Fibroblast of villous mesenchyme (primary cell): ENCODE measurements at places on chromosomes 16 and 17. TPM values are rescaled to one million over a fixed set of nuclear protein-coding genes. Genes with fewer than 3 reads are reported as not detected.

The TEKT5 gene
- under 0.01 TPM in 1 of 2 replicates, not detected in the other for total RNA-seq

The EXOC3L1 gene
- total RNA-seq: not detected in 2 replicates

The CD300LB gene
- not detected in 2 replicates for total RNA-seq

The RGS11 gene
- 0.64 and 0.86 TPM in 2 replicates for total RNA-seq

The TNFAIP1 gene
- 35.1 and 50.1 TPM in 2 replicates for total RNA-seq

The BEAN1 gene
- under 0.01 and 0.32 TPM in 2 replicates for total RNA-seq

The MYH11 gene
- total RNA-seq: under 0.01 and 0.64 TPM in 2 replicates

The CACNA1G gene
- under 0.01 and 0.43 TPM in 2 replicates for total RNA-seq

The GAST gene
- not detected in 2 replicates for total RNA-seq

- DNase-seq: no peak
These were observed 68.7 kb downstream of the CRISPLD2 start for GRCh38 chr16:84888450-84888849.

- no peak for DNase-seq
These were observed 818.6 kb downstream of the KCNJ2 start for GRCh38 chr17:70987867-70988340.

DNA sequence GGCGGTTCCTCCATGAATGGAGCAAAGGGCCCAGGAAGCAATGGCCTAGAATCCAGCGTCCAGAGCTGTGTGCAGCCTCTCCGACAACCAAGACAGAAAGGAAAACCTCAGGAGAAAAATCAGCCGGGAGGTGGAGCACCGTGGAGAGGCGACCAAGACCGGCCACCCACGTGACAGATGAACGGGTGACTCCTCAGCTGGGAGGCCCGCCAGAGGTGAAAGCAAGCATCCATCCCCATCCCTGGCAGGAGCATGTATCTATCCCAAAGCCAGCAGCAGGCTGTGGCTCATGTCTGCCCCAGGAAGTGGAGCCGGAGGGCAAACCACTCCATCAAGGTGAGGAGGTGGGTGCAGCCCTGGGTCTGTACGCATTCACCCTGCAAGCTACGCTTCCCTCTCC is 52.1 kb downstream of the FOXL1 start:
- DNase-seq: no peak

- DNase-seq: no peak
These were observed 3.3 kb downstream of the TLCD3B start for GRCh38 chr16:30027588-30028437.

- no peak for DNase-seq
These were observed 53.9 kb downstream of the GNAO1 start for GRCh38 chr16:56245197-56245596.

GRCh38 chr17:721540-721937 is 6.9 kb upstream of the VPS53 start:
- DNase-seq: no peak

DNA sequence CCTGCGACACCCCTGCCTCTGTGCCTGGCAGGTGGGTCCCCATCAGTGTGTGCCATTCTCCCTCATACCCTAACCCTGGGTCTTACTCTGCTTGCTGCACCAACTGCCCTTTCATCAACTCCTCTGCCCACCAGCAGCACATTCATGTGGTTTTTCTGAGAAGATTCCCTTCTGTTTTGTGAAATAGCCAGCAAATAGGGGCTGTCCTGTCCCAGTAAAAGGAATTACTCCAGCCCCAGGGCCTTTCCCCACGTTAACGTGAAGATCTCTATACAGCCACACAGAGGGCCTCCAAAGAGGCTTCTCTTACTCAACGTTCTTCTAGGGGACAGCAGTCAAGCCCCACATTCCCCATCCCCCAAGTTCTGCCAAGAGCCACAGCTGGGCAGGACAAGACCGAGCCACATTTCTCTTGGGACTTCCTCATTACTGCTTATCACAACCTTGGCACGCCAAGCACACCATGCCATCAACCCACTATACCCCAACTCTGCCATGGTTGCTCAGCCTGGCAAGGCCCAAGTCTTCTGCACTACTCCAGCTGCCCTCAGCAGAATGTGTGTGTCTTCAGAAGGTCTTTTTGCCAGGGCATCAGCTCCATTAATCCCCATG is 18.7 kb upstream of the CCL2 start:
- DNase-seq: no peak

DNA sequence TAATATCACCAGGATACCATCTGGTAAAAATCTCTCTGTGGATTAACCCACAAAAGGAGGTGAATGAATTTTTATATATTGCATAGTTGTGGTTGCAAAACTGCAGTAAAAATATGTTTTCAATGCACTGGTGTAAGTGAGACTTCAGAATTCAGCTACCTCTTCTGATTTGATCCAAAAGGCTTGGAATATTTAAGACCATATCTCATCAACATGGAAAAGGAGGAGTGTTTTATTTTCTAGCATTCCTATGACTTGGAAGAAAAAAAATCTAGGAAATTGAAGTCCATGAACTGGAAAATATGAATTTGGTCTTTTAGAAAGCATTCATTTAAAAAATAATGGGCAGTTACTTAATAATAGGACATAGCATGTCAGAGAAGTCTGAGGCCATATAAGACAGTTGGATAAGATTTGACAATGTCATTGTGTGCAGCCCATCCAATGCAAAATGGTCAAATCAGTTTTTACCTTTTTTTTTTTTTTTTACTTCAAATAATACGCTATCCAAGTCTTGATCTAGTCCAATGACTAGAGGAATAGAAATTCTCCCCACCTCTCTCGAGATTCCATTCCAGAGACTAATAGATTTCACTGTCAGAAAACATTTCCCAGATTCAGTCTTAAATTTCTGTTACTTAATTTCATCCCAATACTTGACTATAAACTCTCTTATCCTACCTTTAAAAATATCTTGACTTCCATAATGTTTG is 364.9 kb upstream of the PMFBP1 start:
- DNase-seq: peak; percentile 52

- DNase-seq: peak; percentile 66
These were observed 13.2 kb downstream of the RAI1 start for GRCh38 chr17:17694169-17695081.

DNA sequence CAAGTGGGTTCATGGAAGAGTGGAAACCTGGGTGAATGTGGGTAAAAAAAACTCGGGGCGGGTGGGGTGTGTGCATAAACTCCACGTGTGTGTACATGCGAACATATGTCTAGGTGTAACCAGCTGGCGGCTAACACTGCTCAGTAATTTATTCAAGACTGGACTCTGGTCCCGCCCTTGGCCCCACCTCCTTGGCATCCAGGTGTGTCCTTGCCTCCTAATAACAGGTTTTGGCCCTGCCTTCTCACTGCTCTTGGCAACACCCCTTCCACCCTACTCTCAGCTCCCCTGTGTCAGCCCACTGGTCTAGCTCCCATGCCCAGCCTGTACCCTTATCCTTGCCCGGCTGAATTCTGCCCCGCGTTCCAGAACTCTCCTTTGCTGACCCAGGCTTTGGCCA is 8.3 kb downstream of the FLII start:
- DNase-seq: no peak

- no peak for DNase-seq
These were observed 13.6 kb upstream of the TVP23A start for GRCh38 chr16:10831894-10832886.

DNA sequence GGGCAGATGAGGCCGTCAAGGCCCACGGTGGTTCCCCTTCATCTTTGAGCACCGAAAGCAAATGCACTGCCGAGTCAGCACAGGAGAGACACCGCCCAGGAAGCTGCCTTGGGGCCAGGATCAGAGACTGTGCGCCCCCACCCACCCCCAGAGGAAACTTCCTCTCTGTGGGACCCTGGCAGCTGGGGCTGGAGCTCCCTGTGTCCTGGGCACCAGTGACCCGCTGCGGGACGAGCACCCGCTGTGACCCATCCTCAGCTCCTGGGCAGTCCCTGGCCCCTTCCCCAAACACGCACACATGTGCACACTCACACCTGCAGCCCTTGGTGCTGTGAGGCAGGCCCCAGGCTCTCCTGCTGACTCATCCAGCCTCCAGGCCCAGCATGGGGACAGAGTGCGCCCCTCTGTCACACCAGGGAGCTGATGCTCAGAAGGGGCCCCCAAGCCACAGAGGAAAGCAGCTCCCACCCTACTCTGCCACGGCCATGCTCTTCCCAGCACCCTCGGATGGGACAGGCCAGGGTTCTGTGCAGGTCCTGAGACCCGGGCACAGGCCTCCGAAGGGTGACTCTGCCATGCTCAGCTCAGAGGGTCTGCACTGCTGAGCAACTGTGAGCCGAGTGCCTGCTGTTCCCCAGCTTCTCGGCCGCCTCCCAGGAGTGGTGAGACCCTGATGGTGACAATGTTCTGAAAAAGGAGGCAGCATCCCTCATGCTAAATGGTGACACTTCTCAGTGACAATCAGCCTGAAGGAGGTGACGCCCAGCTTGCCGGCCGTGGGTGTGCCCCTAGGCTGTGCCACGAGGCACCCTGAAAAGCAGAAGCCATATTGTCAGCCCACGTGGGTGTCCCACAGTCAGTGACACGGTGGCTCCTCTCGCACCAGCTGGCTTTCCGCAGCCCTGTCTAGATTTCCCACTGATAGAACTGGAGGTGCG is 3.6 kb downstream of the PIEZO1 start:
- DNase-seq: no peak
